ENCODE measurements at places on chromosomes 13 and 19.

DNA sequence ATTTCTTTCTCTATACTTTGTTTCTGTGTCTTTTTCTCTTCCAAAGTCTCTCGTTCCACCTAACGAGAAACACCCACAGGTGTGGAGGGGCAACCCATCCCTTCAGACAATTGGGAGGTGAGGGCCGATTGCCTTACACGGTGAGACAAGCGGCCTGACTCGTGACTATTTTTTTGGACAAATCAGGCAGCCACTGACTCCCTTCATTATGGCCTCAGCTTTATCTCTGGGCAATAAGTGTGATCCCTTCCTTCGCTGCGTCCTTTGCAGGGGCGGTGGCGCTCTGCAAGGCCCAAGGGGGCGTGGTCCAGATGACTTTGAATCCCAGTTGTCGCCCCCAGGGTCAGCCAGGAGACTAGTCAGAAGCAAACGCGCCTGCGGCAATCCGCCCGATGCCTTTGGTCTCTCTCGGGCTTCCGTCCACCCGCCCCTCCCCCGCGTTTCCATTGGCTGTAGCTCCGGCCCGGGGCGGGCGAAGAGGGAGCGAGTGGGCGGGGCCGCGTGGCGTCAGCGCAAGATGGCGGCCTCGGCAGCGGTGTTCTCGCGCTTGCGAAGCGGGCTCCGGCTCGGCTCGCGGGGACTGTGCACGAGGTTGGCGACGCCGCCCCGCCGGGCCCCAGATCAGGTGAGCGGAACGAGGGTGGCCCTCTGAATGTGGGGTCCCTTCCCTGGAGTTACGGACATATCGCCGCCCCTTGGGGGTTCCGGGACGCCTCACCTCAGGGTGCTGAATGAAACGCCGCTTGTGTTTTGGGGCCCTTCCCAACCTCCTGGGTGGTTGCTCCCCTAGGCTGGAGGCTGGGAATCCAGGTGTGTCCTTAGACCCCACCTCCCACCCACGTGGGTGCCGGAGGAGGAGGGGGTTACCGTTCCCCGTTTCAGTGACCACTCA, at the start of gene TIMM50:
Gene TIMM50, plus strand, starts transcription at position 502 of the 892 bp plus-strand sequence. Its CDS starts 16 bp downstream, at position 518.
- DNase-seq, result peak; percentile 95

DNA sequence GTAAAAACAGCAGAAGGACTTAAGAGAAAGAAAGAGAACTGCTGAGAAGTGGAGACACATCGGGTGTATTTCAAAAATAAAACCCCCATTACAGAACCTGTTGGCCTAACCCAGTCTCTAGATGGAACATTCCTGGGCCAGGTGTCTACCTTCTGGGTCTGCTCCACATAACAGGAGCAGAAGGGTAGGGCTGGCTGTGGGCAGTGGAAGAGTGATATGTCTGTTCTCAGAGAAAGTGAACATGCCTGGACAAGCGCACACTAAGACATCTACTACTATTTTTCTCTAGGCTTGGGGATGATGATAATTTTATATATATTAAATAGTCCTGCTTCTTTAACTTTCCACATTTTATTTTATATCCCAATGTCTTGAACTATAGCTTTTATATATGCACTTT, 267.1 kb downstream of the TBC1D4 start:
- DNase-seq, result no peak

GRCh38 chr19:7497292-7497691, 8.5 kb upstream of the PEX11G start:
- no peak for DNase-seq

DNA sequence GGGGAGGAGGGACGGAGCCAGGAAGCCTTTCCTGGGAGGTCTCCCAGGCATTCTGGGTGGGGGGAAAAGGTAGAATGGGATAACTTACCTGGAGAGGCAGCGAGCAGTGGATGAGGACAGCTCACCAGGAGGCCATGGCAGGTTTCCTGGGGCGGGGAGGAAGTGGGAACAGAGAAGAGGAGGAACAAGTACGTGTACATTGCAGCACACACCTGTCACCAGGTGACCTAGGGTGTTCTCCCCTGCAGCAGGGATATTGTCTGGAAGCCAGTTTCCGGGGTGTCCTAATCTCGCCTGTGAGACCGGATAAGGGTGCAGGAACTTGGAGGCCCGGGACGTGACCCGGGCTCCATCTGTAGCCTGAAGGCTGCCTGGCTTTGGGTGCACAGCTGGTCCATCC, at the start of gene FUT3:
Gene FUT3, minus strand, starts transcription at position 148 of the 400 bp plus-strand sequence.
- DNase-seq, result no peak

GRCh38 chr19:2455851-2456570, 748 bp downstream of the LMNB2 start:
- DNase-seq, result peak; percentile 34

DNA sequence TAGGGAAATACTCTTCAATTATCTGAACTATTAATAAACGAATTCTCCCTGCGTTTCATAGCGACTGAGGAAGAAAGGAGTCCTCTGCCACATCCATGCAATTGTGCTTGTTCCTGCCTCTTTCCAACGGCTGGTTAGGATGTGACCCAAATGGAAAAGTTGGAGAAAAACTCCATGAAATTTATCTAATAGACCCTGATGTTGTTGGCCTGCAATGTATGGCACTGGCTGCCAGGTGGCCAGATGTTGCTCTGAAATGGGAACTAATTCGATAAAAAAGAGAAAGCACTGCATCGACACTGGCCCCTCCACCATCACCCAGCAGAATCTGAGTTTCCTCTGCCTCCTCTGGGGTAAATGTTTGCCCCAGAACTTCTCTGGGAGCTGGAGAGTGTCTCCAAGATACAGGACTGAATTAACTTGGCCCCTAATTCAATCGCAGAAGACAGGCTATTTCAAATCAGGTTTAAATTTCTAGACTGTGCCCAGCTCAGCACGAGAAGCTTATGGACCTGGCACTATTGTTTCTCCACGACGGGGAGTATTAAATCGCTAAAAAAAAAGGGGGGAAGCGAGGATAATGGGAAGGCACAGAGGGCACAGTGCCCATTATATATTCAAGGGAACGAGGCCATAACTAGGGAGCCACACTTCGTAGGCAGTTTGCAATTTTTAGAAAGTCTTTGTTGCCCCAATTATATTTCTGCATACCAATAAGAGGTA, 103.9 kb downstream of the ZIC5 start:
- DNase-seq, result no peak

GRCh38 chr13:40910324-40911050, 108.6 kb downstream of the ELF1 start:
- DNase-seq, result peak; percentile 47

DNA sequence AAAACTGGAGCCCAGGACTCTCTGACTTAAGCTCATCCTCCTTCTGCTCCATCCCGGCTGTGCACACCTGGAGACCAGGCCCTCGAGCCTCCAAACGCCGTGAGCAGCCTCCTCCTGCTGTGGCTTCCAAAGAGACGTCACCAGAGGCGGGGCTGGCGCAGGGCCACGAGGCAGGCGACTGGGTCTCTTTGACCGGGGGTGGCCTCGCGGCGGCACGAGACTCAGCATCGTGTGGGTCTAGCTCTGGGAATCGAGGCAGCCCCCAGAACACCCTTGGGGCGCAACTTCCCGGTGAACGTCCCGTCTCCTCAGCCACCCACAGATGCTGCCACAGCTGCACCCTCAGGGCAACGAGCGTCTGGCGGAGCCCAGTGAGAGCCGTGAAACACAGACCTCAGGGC, 22.8 kb downstream of the RASA3 start:
- peak; percentile 47 for DNase-seq

DNA sequence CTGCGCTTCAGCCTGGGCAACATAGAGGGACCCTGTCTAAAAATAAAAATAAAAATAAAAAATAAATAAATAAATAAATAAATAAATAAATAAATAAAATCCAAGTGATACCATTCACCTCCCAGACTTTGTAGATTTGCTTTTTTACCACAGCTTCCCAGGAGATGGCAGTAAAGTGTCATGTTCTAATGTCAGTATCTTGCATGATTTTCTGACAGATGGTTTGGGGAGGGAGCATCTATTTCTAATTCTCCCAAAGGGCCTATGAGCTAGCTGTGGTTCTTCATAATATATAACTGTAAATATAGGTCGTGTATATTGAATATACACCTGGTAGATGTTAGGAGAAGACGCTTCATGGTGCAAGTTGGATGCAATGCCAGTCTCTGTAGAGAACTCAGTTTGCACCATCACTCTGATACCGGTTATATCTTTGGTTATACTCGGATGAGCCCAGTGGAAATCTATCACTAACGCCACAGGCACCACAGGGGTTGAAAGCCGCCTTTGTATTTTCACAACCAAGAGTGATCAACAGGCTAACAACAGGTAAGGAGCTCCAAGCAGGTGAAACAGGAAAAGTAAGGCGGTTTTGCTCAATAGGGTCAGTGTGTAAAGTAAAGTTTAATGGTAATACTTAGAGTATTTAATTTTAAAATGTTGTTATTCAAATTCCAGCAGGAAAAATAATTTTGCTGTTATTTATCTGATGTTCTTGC, 13.9 kb downstream of the APLP1 start:
- DNase-seq, result peak; percentile 85

Measured in EH (cell line).